Activated T-cell treated with anti-CD3 and anti-CD28 coated beads for 1 hour (primary cell): ENCODE measurements at places on chromosomes 3 and 15.

- no peak for DNase-seq
Measured at GRCh38 chr3:188534633-188535032, 380.7 kb downstream of the LPP start.

DNA sequence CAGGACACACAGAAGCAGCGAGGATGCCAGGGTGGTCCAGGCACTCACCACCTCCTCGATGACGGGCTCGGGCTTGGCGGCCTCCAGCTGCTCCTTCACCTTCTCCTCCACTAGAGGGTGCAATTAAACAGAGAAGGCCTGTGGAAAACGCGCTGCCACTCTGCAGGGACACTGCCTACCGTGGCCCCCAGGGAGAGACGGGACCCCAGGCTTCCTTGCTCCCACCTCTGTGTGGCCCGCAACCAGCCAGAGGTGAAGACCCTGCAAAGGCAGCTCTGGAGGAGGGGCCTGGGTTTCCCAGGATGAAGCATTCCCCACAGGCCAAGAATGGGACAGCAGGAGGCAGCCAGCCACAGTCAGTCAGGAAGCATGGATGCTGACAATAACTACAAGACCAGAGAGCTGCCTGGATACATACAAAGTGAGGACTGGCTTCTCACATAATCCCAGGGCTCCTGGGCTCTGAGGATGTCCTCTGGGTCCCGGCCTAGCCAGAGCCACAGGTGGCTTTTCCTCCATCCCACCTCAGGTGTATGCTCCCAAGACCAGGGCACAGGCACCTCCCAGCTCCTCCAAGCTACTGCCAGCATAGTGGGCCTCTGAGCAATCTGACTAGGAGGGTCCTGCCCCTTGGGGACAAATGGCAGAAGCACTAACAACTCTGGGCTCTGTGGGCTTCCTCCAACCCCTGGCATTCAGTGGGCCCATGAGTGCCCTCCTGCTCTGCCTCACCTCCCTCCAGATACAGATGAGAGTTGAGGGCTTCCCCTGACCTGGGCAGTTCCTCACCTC is 46.2 kb downstream of the PTH1R start:
- DNase-seq = peak; percentile 14

DNA sequence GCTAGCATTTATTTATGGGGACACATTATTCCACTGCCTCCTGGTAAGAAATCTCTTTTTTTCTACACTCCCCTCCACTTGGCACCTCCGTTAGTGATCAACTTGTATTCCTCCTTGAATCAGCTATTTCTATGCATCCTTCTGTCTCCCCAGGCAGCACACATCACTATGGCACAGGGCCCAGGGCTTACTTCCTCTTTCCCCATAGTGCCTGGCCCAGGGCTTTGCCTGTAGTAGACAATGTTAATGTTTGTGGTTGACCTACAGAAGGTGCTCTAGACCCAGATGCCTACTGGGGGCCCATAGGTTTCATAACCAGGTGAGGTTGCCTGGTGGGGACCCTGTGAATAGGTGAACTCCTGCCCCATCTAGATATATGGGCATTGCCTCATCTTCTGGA is 44.9 kb downstream of the EPHB1 start:
- DNase-seq = no peak

- no peak for DNase-seq
Measured at GRCh38 chr15:79408041-79408440, 24.1 kb upstream of the MINAR1 start.

DNA sequence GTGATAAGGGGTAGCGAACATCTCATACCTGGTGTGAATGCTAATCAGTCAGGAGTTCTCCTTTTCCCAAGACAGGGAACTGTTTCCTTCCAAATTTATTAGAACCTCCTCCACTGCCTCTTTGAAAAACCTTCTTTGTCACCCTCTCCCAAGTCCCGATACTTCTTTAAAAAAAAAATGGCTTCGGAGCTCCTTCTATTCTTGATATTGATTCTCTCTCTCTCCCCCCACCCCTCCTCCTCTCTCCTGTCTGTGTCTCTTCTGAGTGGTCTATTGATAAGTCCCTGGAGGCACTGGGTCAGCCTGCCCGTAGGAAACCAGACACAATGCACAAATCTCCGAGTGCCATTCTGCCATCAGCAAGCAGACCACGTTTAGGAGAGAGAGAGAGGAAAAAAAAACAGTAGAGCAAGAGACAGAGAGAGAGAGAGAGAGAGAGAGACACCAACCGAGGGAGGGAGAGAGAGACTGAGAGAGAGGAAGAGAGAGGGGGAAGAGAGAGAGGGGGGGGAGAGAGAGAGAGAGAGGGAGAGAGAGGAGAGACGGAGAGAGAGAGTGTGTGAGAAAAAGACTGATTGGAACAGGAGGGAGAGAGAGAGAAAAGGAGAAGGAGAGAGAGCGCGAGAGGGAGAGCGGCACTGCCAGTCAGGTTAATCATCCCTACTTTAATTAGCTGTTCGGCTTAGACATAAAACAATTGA is 160.9 kb downstream of the TIGIT start:
- DNase-seq = no peak

GRCh38 chr15:38197553-38197952 is 55.1 kb upstream of the SPRED1 start:
- DNase-seq = no peak
